GM13976 (cell line): ENCODE measurements at places on chromosomes 13 and 19.

DNA sequence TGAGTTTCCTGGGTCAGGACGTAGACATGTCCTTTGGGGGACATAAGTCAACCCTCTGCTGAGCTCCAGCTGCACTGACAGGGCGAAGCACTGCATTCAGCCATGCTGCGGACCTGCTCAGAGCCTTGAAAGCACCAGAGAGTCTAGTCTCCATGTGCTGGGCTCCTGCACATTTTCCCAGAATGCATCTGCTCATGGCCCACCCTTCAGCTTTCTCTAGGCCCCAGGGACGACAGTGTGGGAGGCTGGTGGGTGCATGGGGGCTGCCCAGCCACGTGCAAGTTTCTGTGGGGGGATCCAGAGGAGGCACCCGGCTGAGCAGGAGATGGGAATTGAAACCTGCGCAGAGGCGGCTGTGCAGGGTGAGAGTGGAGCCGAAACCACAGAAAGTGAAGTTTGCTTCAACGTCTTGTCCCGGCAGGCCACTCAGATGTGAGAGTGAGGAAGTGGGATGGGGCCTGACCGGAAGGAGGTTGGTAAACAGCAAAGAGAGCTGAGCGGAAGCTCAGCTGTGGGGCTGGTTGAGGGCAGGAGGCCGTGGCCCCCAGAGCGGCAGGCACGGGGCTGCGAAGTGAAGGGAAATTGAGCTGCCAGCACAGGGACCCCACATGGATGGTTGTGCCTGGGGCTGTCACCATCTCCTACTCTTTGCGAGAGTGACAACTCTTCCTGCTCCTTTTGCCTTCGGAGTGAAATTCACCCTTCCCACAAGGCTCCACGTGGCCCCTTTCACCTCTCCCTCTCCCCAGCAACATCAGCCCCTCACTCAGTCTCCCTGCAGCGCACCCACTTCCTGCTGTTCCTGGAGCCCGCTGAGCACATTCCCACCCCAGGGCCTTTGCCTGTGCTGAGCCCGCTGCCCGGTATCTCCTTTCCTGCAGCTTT is 11.8 kb downstream of the PGLS start:
- DNase-seq = peak; percentile 89

DNA sequence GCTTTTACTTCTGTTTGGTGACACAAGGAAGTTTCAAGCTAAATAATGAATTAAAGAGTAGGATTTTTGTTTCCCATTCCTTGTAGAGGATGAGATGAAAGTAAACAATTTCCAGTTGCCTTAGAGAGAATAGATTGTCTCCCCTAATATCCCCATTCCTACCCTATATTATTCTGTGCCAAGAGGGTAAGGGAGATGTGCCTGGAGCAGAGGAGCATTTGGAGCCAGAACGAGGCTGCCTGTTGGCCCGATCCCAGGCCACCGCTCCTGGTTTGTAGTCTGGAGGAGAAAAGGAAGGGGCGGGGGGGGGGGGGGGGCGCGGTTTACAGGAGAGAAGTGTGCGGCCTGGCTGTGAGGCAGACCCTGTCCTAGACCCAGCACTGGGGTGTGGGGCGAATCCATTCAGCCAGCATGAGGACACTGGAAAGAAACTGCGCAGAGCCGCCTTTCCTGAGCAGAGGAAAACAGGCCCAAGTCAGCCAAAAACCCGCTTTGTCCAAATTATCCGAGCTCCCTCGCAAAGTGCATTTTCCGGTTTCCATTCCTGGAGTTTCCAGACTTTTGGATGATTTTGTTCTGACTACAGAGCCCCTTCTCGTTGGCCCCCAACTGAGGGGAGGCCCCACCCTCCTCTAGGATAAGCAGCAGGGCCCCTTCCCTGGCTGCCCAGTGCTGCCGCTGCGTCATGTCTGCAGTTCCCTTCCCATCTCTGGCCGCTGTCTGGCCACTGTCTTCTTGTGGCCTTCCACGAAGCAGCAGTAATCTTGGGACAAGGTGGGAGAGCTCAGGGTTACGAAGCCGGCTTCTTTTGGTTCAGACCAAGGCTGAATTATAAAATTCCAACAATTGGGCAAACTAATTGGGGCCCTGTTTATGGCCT is 23.0 kb downstream of the NFIX start:
- no peak for DNase-seq

DNA sequence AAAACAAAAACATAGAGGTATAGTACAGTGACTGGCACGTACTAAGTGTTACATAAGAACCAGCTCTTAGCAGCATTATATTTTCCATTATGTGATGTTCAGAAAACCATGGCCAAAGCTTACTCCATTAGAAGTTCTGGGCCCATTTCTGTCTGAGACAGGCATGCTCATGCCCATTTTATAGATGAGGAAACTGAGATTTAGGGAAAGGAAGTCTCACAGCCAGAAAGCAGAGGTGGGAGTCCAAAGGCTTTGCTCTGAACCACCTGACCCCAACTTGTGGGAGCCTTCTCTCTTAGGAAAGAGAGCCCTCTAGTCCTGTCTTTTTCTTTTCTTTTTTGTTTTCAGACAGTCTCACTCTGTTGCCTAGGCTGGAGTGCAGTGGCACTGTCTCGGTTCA is 2.3 kb downstream of the AP2S1 start:
- DNase-seq = no peak

DNA sequence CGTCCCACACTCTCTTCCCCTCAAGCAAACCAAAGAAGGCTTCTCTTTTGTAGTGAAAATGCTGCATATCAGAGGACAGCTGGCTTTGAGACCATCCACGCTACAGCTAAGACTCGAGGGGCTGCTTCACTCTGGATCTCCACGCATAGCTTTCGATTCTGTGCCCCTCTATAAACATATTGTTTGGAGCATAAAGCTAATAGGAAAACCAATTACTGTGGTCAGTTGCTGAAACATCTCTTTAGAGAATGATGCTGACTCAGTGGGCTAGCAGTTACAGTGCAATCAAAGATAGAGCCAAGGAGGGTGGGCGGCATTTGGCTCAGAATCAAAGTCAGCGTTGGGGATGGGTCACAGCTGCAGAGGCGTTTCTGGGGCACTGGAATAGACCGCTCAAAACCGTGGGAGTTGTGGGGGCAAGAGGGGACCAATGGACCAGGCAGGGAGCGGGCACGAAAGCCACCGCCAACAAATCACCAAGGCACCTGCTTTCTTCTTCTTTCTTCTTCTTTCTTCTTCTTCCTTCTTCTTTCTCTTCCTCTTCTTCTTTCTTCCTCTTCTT is 76.7 kb downstream of the RASL11A start:
- DNase-seq = no peak

DNA sequence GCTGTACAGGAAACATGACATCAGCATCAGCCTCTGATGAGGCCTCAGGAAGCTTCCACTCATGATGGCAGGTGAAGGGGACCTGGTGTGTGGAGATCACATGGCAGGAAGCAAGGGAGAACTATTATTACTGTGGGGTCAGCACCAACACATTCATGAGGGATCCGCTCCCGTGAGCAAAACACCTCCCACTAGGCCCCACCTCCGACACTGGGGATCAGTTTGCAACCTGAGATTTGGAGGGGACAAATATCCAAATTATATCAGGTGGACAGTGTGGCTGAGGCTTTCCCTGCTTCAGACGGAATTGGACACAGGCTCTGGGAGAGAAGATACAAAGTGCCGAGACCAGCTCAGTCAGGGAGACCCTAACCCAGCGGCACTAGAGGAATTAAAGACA is 5.7 kb upstream of the ZNF792 start:
- no peak for DNase-seq
